ENCODE measurements at places on chromosomes 4 and X. TPM values are rescaled to one million over a fixed set of nuclear protein-coding genes. Genes with fewer than 3 reads are reported as not detected.

ZDHHC15 gene
- 0.59 TPM for total RNA-seq

CCKAR gene
- total RNA-seq = 2.5 TPM

RBM41 gene
- 15.3 TPM for total RNA-seq

OTUD4 gene
- total RNA-seq = 22.8 TPM

Measured in osteoblast (primary cell).